ENCODE measurements at places on chromosomes 6 and 20. TPM values are rescaled to one million over a fixed set of nuclear protein-coding genes. Genes with fewer than 3 reads are reported as not detected.

The PHACTR3 gene
- not detected for total RNA-seq

The KCNS1 gene
- not detected for total RNA-seq

GRCh38 chr6:134061440-134061839, 9.0 kb upstream of the SLC2A12 start:
- no peaks in the 10 kb centered on the region for H3K4me1 ChIP-seq
- no peaks in the 10 kb centered on the region for H3K27me3 ChIP-seq
- H3K4me3 ChIP-seq = no peak overlapping the region
- H3K27ac ChIP-seq = no peak overlapping the region

DNA sequence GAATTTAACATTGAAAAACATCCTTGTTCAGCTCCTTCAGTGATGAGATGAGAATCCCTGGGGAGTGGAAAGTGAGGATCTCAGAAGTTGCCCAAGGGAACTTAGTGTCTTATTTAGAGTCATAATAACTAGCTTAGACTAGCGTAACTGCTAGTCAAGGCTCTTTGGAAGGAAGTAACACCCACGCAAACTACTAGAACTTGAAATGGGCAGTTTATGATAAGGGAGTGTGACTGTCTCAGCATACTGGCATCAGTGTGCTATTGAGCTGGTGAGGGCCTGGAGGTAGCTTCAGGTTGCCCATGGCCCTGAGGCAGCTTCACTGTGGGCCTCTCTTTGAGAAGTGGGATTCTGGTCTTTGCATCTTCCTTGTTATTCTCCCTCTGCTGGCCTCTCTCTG, 40.1 kb downstream of the SLX4IP start:
- DNase-seq = no peak
- H3K4me3 ChIP-seq = no peak overlapping the region
- H3K27ac ChIP-seq = no peak overlapping the region
- no peaks in the 10 kb centered on the region for H3K27me3 ChIP-seq
- no peaks in the 10 kb centered on the region for H3K36me3 ChIP-seq

DNA sequence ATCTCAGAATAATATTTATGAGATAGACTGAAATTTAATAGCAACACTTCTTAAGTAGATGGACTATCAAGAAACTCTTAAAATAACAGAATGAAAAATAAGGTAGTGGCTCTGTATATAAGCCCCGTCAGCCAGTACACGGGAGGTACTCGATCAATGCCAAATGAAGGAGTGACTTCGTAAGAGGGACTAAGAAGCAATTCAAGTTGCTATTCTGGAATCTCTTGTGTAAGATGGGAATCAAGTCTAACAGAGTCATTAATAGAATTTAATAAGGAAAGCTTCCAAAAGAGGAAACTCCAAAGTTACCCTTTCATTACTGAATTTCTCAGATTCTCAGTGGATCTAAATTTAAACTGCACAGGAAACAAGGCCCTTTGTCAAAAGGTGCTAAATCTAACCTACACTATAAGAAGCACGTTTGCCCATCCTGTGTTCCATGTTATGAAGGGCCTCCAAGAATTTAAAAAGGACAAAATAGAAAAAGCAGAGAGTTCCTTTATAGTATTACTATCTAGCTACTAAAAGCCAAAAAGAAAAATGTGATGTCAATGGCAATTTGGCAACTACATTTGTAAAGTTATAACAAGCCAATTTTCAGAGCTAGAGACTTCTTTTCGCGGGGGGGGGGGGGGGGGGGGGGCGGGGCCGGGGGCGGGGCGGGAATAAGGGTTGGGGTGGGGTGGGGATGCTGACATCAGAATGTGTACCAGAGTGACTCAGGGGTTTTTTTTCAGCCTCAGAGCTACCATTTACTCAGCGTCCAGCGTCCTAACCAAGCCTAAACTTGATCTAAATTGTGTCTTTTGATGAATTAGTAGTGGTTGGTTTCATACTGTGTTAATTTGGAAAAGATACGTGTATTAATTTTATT, 200.6 kb downstream of the GMPR start:
- H3K27me3 ChIP-seq = no peaks in the 10 kb centered on the region
- H3K4me1 ChIP-seq = no peaks in the 10 kb centered on the region
- H3K36me3 ChIP-seq = no peaks in the 10 kb centered on the region
- no peak overlapping the region for H3K27ac ChIP-seq
- no peak for DNase-seq

DNA sequence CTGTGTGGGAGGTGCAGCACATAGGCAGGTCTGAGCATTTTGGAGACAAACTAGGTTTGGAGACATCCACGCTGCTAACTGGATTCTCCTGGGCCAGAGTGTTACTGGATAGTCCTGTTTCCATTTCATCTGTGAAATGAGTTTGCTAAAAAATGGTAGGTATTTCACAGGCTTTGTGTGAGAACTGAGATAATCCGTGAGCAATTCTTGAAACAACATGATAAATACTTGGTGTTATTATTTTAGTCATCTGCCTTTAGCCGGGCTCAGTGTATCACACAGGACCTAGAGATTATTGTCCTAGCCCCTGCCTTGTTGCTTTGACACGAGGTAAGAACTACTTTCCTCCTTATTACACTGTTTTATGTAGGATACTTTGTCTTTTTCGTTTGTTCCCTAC, 63.0 kb downstream of the PRR18 start:
- H3K27me3 ChIP-seq = no peaks in the 10 kb centered on the region
- H3K27ac ChIP-seq = no peak overlapping the region
- no peaks in the 10 kb centered on the region for H3K36me3 ChIP-seq
- peaks cover 13% of the 10 kb centered on the region for H3K4me1 ChIP-seq
- DNase-seq = no peak

GRCh38 chr20:51634257-51634656, 91.7 kb upstream of the NFATC2 start:
- no peak for DNase-seq
- H3K27ac ChIP-seq = no peak overlapping the region
- H3K36me3 ChIP-seq = no peaks in the 10 kb centered on the region
- H3K4me3 ChIP-seq = no peak overlapping the region
- H3K4me1 ChIP-seq = no peaks in the 10 kb centered on the region
- H3K27me3 ChIP-seq = no peaks in the 10 kb centered on the region

DNA sequence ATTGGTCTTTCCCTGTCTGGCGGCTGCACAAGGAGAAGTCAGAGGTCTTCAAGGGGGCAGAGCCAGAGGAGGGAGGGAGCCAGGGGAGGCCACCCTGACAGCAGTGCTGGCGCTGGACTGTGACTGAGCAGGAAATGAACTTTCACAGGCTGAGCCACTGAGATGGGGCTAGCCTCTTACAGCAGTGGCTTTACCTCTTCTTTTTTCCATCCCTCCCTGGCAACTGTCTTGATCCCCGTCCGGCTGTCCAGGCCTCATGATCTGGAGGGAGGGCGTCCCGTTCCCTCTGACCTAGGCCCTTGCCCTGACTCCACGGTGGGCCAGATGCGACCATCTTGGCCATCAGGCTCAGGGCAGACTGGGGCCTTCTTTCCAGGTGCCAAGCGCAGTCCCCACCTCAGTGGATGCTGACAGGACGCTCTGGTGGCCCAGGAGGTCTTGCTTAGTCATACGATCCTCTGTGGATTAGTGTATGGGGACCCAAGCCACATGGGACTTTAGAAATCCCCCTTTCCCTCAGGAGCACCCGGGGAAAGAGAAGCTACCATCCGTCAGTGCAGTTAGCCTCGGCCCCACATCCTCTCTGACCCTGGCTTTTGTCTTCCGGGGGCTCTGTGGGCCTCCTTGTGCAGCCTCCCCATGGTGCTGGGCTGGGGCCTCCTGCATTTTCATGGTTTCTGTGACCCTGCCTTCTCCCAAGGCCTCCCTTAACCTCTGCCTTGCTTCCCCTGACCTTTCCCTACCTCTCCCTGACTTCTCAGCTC, 57.4 kb upstream of the CCDC167 start:
- peaks cover 96% of the 10 kb centered on the region for H3K4me1 ChIP-seq
- peak; percentile 63 for DNase-seq
- H3K27ac ChIP-seq = peak overlapping the region; percentile 74
- no peak overlapping the region for H3K4me3 ChIP-seq
- H3K27me3 ChIP-seq = no peaks in the 10 kb centered on the region

- peaks cover 4% of the 10 kb centered on the region for H3K27me3 ChIP-seq
- H3K4me3 ChIP-seq = no peak overlapping the region
- no peaks in the 10 kb centered on the region for H3K36me3 ChIP-seq
Measured at GRCh38 chr20:51700809-51701285, 67.3 kb downstream of the ATP9A start.

- no peaks in the 10 kb centered on the region for H3K36me3 ChIP-seq
- peak overlapping the region; percentile 56 for H3K4me3 ChIP-seq
- no peaks in the 10 kb centered on the region for H3K27me3 ChIP-seq
- peak overlapping the region; percentile 77 for H3K27ac ChIP-seq
- H3K4me1 ChIP-seq = peaks cover 50% of the 10 kb centered on the region
- peak; percentile 92 for DNase-seq
Measured at GRCh38 chr20:62623488-62624324, 18.6 kb upstream of the SLCO4A1 start.

- H3K27ac ChIP-seq = no peak overlapping the region
- H3K4me1 ChIP-seq = no peaks in the 10 kb centered on the region
- H3K4me3 ChIP-seq = no peak overlapping the region
Measured at GRCh38 chr6:111692327-111693164, 86.9 kb upstream of the TRAF3IP2 start.

- H3K4me3 ChIP-seq = no peak overlapping the region
- no peaks in the 10 kb centered on the region for H3K36me3 ChIP-seq
- no peak overlapping the region for H3K27ac ChIP-seq
- no peaks in the 10 kb centered on the region for H3K4me1 ChIP-seq
Measured at GRCh38 chr6:134896910-134897309, 53.0 kb downstream of the ALDH8A1 start.

The MROH8 gene
- 4.6 TPM for total RNA-seq

- no peaks in the 10 kb centered on the region for H3K27me3 ChIP-seq
- DNase-seq = no peak
- no peaks in the 10 kb centered on the region for H3K36me3 ChIP-seq
- no peak overlapping the region for H3K4me3 ChIP-seq
- H3K4me1 ChIP-seq = no peaks in the 10 kb centered on the region
- no peak overlapping the region for H3K27ac ChIP-seq
Measured at GRCh38 chr6:135346747-135347146, 150.8 kb downstream of the AHI1 start.

DNA sequence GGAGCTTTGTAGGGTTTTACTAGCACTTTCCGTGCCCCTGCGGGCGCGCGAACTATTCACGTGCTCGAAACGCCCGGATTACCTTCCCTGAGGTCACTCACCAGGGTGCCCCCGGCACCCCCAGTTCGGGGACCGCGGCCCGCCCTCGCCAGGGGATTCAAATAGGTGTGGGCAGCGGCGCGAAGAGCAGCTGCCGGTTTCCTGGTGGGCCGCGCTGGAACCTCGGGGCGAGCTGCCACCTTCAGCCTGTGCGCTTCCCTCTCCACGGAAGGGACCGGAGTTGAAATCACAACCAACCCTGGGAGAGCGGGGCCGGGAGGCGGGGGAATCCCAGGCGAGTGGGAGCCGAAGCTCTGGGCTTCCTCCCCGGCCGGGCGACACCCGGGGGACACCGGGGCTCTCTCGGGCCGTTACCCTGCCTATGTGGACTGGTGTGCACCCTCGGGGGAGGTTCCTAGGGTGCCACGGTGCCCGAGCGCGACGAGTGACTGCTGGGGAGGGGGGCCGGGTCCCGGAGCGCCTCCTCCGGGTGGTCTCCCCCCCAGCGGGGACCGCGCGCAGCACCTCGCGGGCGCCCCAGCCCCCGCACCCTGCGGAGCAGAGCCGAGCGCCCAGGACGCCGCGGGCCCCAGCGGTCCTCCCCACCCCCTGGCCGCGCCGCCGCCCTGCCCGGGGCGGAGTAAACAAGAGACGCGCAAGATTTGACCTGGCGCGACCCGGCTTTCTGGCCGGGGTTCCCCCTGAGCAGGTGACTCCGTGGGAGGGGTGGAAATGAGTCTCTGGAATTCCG, 2.1 kb upstream of the HIVEP2 start:
- peak overlapping the region; percentile 100 for H3K27ac ChIP-seq
- peaks cover 22% of the 10 kb centered on the region for H3K4me1 ChIP-seq
- DNase-seq = peak; percentile 95
- no peaks in the 10 kb centered on the region for H3K27me3 ChIP-seq
- no peaks in the 10 kb centered on the region for H3K36me3 ChIP-seq

The MED23 gene
- total RNA-seq = 55.4 TPM

DNA sequence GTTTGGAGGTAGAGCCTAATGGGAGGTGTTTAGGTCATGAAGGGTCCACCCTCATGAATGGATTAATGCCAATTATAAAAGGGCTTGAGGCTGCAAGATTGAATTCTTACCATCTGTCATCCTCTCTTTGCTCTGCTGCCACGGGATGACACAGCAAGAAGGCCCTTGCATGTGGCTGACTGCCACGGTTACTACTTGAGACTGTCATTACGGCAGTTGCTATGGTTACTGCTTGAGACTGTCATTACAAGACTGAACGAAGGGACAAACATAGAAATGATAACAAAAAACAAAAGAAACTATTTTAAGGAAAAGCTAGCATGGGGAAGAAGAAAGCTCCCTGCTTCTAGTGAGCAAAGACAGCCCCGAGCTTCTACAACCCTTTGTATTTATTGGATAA, 715.0 kb downstream of the TFAP2A start:
- no peak overlapping the region for H3K27ac ChIP-seq
- H3K4me3 ChIP-seq = no peak overlapping the region
- H3K27me3 ChIP-seq = no peaks in the 10 kb centered on the region
- H3K4me1 ChIP-seq = no peaks in the 10 kb centered on the region

DNA sequence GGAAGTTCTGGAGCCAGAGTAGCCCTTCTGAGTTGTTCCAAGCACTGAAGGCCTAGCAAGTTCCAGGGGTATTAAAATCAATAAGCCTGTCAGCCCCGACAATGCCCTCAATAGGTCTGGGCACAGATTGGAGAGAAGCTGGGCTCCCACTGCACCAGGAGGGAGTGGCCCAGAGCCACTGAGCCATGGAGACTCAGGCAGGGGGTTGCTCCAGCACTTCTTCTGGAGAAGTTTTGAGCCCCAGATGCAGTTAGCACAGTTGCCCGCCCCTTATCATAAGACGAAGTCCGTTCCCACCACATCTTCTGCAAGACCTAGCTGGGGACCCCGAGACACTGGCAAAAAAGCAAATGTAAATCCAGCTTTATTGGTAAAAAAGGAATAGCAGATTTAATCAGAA, 13.0 kb downstream of the DEFB132 start:
- peaks cover 3% of the 10 kb centered on the region for H3K4me1 ChIP-seq
- no peak overlapping the region for H3K27ac ChIP-seq
- H3K4me3 ChIP-seq = no peak overlapping the region
- no peaks in the 10 kb centered on the region for H3K27me3 ChIP-seq
- no peaks in the 10 kb centered on the region for H3K36me3 ChIP-seq
- DNase-seq = no peak

The CDH4 gene
- not detected for total RNA-seq

Measured in B cell (primary cell).